ENCODE measurements at places on chromosomes 3 and 15.

DNA sequence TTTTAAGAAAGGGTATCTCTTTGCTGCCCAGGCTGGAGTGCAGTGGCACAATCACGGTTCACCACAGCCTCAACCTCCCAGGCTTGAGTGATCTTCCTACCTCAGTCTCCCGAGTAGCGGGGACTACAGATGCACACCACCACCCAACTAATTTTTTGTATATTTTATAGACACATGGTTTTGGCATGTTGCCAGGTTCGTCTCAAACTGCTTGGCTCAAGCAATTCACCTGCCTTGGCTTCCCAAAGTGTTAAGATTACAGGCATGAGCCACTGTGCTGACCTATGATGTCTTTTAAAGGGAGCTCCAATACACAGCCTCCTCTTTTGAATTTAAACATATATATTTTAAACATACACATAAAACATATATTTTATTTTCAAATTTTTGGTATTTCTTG is 60.9 kb downstream of the SLC9C1 start:
- DNase-seq, result no peak

- DNase-seq, result no peak
These were observed 188.9 kb downstream of the MEIS2 start for GRCh38 chr15:36911322-36911944.

GRCh38 chr3:37024092-37024491 is 30.8 kb downstream of the MLH1 start:
- DNase-seq, result no peak

- DNase-seq, result no peak
These were observed 15.9 kb upstream of the ERC2 start for GRCh38 chr3:56484122-56484521.

DNA sequence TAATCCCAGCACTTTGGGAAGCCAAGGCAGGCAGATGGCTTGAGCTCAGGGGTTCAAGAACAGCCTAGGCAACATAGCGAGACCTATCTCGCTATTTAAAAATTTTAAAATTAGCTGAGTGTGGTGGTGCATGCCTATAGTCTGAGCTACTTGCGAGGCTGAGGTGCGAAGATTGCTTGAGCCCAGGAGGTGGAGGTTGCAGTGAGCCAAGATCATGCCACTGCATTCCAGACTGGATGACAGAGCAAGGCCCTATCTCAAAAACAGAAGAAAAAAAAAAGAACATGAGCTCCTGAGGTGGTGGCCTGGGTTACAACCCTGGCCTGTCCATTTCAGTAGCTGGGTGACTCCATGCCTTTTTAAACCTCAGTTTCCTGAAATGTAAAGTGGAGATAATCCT is 7.2 kb downstream of the DNASE1L3 start:
- no peak for DNase-seq

GRCh38 chr15:75578948-75579920 is at the start of gene PTPN9:
PTPN9 (minus strand) TSS chr15:75579315; CDS start chr15:75578776, 539 bp downstream.
- DNase-seq, result peak; percentile 77

- no peak for DNase-seq
These were observed 412 bp downstream of the CHDH start for GRCh38 chr3:53845881-53846133.

- no peak for DNase-seq
These were observed 13.5 kb downstream of the RAB6B start for GRCh38 chr3:133881939-133882825.

- no peak for DNase-seq
These were observed 149.2 kb upstream of the LINGO1 start for GRCh38 chr15:77781946-77782240.

DNA sequence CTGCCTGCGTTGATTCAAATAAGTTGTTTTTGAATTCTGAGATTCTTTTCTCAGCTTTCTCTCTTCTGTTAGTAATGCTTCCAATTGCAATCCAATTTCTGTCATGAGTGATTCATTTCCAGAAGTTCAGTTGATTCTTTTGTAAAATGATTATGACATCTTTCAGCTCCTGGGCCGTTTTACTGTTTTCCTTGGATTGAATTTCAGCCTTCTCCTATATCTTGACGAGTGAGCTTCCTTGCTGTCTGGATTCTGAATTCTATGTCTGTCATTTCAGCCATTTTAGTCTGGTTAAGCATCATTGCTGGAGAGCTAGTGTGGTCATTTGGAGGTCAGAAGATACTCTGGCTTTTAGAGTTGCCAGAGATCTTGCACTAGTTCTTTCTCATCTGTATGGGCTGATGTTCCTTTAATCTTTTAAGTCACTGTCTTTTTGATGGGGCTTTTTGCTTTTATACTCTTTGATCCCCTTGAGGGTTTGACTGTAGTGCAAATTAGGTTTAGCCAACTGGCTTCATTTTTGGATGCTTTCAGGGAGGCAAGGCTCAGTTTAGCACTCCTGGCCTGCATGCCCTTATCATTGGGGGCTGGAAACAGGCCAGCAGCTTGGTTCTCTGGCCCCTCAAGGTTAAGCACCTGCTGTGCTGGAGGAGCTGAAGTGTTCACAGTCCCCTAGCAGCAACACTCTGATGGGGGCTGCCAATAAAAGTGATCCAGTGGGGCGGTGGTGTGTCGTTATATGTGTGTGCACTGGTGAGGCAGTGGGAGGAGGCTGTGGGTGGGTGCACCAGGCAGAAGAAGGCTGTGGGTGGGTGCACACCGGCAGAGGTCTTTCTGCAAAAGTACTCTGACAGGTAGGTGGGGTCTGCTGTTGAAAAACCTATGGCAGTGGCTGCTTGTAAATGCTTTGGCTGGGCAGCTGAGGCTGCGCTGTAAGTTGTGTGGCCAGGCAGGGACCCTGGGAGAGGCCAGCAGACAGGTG is 51.2 kb downstream of the MCTP2 start:
- no peak for DNase-seq

DNA sequence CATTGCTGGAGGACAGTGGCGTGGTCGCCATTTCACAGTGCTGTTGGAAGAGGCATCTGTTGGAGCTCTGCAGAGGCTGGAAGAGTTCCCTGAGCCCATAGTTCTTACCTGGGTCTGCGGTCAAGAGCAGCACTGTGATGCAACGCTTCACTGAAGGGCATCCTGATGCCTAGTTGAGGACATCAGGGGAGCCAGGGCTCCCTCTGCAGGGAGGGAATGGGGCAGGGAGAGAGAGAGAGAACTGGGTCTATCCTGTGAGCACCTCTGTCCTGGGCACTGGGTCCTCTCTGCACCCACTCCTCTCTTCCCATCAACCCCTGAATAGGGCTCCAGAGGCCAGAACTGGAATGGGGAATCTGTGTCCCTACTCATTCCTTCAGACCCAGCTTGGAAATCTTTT is 23.9 kb upstream of the MOBP start:
- DNase-seq, result no peak

DNA sequence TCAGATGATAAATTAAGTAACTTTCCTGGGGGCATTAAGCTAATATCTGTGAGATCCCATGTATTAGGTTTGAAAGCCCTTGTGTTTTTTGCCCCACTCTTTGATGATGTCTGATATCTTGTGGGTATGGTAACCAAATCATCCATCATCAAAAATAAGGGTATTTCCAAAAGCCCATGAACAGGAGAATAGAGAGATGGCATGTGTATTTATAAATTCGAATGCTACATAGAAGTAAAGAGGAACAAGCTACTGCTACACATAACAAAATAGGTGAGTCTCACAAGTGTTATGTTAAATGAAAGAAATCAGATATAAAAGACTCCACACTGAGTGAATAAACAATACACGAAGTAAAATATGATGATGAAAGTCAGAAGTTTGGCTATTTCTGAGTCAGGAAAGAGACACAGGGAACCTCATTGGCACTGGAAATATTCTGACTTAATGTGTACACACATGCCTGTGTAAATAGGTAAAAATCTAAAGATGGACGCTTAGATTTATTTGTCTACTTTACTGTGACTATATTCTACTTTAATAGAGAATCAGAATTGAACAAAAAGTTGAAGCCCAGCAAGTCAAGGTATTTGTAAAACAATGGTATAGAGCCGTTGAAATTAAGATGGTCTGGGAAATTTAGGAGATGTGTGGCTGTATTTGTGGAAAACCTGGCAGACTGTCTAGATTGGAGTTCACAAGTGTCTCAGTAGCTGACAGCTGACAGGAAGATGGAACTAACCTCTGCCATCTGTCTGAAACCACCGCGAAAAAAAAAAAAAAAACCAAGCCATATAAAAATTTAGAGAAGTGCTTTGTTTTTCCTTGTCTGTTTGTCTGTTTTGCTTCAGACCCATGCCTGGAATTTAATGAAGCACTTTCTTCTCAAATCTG is 111.0 kb upstream of the TGFBR2 start:
- no peak for DNase-seq

- DNase-seq, result no peak
These were observed 394.5 kb upstream of the CFAP20DC start for GRCh38 chr3:59444294-59444671.

GRCh38 chr15:70236341-70237086 is 138.8 kb upstream of the TLE3 start:
- no peak for DNase-seq

DNA sequence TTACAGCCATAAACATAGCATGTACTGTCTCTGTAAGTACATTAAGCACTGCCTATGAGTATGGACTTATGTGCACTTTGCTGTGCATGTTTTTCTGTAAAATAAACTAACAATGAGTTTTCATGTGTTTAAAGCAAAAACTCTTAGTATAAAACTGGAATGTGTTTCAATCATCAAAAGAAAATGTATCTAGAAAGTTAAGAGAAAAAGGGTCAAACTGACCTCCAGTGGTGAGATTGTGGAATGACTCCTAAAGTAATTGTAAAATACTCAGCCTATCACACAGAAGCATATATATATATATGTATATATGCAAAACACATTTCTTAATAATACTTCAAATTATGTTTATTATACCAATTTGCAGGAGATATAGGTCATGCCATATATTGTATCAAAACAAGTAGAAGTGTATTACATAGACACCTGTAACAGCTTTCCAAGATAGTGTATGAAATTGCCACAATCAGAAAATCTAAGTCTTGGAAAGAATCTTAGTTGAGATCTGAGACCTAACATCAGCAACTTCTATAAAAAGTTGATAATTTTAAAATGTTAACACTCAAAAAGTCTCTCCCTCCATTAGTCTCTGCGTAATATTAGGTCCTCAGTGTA is 199.6 kb downstream of the FMN1 start:
- DNase-seq, result no peak

DNA sequence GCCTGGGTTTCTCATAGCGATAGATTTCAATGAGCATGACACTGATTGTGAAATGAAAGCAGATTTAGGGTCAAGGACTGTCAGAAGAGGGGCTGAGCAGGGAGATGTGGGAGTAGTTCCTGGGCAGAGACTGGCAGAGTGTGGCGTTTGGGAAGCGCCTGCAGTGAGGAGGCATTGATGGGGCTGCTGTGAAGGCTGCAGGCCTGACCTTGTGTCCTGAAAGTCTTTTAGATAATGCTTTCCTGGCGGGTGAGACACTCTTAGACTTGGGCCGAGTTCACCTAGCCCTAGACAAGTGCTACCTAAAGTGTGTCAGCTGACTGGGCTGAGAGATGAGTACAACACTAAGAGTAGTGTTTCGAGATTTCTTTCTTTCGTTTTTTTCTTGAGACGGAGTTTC is 20.7 kb downstream of the USP13 start:
- no peak for DNase-seq

- DNase-seq, result no peak
These were observed 96.9 kb upstream of the ROPN1 start for GRCh38 chr3:124088801-124089200.

DNA sequence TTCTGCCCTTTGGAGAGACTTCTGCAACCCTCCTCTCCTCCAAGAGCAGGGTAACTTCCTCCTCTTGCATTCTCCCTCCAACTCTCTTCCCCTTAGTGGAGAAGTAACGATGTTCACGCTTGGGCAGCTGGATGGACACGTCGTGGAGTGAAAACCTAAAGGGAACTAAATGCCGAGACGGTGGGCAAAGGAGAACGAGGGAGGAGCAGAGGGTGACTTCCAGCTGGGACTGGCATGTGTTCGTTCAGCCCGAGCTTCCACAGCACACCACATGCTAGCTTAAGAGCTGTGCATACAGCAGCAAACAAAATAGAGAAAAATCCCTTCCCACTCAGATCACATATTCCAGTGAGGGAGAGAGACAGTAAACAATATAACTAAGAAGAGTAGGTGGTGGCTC is 179.8 kb downstream of the SLCO3A1 start:
- DNase-seq, result no peak

DNA sequence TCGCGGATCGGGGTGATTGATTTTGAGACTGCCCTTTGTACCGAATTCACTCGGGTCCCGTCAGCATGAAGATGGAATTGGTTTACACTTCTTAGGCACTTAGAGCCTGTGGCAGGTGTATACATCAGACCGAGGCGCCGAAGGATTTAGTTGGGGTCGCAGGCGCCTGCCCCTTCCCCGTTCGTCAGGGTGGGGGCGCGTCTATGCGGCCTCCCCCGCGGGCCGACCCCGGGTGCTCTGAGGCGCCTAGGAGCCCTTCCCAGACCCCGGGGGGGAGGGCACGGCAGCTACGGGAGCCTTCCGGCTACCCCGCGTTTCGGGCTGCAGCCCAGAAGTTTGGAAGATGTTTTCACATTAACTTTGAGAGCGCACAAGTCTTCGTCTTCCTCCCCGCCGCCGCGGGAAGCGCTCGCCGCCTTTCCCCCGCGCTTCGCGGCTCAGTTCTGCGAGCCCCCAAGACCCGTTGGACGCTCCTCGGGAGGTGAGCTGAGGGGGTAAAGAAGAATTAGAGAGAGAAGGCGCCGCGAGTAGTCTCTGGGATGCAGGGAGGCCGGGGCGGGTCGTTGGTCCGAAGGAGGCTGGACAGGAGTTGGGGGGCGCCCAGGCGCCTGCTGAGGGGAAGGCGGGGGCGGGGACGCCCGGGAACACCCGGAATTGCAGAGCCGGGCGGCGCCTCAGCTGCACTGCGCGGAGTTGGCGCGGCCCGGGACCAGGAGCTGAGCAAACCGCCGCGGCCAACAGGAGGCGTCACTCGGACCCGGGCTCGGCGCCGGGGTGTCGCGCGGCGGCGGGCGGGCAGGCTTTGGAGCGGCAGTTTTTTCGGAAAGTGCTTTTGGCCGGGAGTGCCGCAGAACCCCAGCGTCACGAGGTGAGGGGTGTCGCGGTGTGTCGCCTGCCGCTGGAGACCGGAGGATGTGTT is 780 bp downstream of the TIPARP start:
- DNase-seq, result peak; percentile 6

DNA sequence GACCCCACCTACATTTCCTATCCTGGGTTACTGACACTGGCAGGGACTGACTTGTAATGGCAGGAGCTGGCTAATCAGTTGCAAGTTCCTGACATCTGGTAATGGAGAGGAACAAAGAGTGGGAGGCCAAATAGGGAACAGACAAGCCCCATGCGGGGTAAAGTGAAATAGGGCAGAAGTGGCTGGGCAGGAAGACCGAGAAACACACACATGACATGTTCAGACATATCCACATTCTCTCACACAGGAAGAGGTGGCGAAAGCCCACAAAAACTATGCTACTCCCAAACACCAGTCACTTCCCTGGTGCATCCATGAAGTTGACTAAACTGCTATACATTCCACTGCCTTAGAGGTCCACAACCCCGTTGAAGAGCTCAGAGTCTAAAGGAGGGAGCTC is 394.1 kb upstream of the TBL1XR1 start:
- no peak for DNase-seq

DNA sequence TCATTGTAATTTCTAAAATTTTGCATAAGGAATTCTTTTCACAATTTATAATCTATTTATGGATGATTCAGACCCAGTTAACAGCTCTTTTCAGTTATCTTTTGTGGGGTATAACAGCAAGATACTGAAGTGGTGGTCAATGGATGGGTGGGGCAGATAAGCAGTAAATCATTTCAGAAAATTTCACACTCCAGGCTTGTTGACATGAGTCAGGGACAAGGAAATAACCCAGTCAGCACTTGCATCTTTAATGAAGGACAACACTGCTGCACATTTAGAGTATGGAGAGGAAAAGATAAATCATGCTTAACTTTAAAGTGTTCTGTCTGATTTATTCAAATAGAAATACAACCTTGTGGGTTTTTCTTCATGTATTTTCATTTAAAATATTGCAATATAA is 181.6 kb downstream of the ROBO1 start:
- DNase-seq, result no peak
